ENCODE measurements at places on chromosomes 16 and 17.
A peak's percentile ranks its signal among the peaks of the same experiment; 100 is the strongest.

- DNase-seq = no peak
Observed at GRCh38 chr16:47660540-47660939, 199.4 kb downstream of the PHKB start.

DNA sequence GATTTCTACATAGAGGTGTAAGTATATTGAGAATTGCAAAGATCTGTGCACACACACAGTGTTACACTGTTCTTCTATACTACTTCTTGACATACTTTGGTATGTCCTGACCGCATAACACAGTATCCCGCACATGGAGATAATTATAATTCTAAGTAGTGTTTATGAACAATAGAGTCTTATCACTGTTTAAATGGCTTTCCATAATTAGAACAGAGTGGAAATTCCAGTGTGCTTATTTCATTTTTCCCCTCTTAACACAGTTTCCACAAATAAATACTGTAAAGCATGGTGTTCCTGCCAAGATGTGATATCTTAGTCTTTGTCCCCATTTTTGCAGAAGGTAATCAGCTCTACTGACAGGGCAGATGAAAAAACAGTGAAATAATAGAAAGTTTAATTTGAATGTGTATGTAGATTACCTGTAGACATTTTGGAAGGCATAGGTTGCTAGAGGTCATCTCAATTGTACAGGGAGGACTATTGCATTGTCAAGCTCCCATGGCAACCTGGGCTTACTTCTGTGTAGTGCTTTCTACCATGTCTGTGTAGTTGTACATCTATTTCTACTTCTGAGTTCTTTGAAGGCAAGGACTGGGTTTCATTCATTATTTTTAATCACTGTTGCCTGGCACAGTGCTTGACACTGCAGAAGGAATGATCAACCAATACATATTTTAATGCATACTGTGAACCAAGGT, 10.1 kb upstream of the KRT28 start:
- no peak for DNase-seq

DNA sequence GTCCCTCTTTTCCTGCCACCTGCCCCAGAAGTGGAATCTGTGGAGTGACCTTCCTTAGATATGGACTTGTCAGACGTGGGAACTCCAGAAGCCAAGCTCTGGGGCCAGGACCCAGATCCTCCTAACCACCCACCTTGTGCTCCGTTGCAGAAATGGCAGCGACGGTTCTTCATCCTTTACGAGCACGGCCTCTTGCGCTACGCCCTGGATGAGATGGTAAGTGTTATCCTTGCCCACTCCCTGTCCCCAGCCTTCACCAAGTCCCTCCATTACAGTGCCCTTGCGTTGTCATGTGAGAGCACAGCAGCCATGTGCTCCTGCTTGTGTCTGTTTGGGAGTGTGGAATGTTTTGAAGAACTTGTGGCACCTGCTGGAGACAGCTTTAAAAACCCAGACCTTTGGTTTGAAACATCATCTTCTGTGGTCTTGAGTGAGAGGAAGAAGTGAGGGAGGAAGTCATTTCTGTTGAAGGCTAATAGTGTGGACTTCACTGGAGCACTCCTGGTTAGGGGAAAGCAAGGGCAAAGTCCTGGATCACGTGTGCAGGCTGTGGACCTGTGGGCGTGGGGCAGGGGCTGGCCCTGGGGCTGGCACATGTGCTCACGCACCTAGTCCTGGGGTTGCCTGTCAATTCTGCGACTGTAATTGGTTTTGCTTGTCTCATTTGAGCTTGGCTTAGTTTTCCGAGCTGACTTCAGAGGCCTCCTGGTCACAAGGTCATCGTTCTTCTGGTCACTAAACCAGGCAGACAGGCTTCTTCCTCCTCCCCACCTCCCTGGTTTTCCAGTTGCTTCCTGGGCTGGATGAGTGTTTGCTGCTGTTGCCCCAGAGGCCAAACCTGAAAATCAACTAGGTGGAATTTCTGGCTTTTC, 35.8 kb downstream of the MPRIP start:
- no peak for DNase-seq

DNA sequence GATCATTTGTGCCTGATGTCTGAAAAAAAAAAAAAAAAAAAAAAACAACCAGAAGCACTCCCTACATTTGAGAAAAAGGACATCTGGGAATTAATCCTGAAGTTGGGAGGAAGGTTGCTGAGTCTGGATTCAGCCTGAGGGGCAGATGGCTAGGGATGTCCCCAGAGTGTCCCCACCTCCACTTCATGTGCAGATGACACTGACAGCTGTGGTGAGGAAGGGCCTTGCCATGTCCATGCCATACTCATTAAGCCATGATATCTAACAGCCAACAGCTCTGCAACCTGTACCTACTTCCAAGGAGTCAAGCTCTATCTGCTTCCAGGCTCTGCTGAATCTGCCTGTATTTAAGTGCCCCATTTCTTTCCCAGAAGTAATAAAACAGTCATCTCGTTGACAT, 356.0 kb downstream of the CA10 start:
- no peak for DNase-seq

DNA sequence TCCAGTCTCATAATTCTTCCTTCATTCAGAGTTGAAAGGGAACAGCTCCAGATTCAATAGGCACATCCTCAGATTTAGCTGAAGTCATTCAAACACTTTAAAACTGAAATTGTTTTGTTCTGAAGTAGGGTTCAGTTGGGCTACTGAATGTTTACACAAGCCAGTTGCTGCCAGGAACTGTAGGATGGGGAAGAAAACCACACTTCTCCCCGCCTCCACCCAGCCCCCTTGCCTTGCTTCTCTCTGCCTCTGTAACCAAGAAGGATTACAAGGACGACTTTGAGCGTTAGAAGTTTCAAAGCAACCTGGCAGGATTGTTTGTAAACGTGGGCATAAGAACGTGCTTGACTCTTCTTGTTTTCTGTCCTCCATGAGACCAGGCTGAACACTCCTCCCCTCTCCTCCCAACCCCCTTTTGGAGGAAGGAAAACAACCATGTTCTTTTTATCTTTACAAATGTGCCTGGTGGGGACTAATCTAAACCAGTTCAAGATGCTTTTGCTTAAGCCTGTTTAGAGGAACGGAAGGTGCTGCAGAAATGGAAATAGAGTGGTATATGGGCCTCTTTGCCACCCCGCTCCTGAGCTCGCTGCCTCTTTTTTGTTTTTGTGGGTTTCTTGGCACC, 287.9 kb downstream of the FTO start:
- peak; percentile 72 for DNase-seq

GRCh38 chr17:57940653-57941329, 14.4 kb downstream of the CUEDC1 start:
- peak; percentile 9 for DNase-seq

GRCh38 chr16:19841184-19841583, 43.5 kb downstream of the GPRC5B start:
- DNase-seq = no peak

- peak; percentile 71 for DNase-seq
Observed at GRCh38 chr16:85612801-85613603, at the start of gene GSE1. TSS of gene GSE1 (plus strand) at chr16:85613322. CDS start at chr16:85613392, 70 bp downstream.

DNA sequence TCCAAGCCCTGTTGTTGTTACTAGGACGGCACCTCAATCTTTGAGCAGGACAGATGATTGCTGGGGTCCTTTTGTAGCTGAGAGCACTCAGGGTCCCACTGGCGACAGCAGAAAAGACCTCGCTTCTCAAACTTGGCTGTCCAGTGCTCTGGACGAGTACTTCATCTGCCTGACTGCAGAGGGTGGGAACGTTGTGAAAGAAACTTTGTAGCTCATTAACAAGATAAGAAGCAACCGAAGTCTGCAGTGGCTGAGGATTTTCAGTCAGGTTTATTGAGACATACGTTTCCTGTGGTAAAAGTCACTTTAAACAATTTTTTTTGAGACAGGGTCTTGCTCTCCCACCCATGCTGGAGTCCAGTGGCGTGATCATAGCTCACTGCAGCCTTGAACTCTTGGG, 191.7 kb downstream of the PRKCB start:
- DNase-seq = no peak

- DNase-seq = no peak
Observed at GRCh38 chr16:10671729-10672128, 23.0 kb downstream of the TEKT5 start.

GRCh38 chr17:5418858-5419355, 555 bp downstream of the NUP88 start:
- DNase-seq = peak; percentile 59

DNA sequence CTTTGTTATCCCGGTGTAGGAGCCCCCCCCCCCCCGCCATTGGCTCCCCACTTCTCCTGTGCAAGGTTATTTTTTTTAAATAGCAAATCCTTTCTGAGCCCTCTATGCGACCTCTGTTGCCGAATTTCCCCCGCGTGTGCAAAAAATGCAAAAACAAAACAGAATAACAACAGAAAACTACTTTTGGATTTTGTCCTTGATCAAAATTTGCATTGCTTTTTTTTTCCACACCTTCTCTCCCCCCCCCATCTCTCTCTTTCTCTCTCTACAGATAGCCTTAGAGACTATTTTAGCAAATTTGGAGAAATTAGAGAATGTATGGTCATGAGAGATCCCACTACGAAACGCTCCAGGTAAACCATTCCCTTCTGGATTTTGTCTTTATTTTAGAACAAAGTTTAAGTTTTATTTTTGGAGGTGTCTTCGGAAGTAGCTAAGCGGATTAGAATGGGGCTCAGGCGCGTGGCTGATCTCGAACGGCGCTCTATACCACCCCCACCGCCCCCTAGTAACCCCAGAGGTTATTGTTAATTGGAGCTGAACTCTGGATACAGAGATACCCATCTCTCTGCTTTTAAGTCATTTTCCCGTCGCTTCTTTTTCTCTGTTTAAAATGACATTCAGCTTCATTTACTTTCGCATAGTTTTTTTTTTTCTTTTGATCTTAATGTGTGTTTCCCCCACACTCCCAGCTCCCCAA, 1.0 kb downstream of the MSI2 start:
- DNase-seq = peak; percentile 37

- no peak for DNase-seq
Observed at GRCh38 chr16:56311208-56312027, 113.9 kb downstream of the AMFR start.

GRCh38 chr17:57713140-57713539, 32.0 kb downstream of the CCDC182 start:
- no peak for DNase-seq

GRCh38 chr17:55398689-55399088, 22.9 kb downstream of the MMD start:
- DNase-seq = no peak

GRCh38 chr17:29838961-29839360, 91.1 kb downstream of the SSH2 start:
- no peak for DNase-seq

DNA sequence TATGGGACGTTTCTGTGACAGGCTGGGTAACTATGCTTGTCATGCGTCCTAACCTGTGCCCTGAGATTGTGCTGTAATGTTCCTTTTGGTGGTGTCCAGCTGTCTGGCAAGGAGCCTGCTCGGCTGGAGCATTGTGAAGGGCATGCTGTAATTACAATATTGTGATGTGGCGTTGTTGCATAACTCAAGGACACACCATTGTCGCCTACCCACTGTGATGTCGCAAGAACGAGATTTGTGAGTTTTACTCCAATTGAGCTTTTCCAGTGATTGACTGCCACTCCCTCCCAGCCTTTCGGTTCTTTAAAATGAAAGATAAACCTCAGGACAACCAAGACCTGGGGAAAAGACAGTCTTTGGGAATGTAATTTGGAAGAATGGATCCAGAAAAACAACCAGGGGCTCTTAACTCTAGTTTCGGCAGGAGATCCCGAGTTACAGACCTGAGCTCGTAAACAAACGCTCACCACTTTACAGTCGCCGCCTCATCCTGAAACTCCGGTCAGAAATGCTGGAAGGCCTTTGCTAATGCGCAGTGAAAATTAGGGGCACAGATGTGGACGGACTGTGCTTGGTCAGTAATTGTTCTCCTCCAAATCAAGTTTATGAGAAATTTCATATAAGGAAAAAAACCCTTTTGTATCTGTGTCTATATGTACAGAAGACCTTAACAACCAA, 1.3 kb downstream of the ZNF750 start:
- DNase-seq = peak; percentile 26

DNA sequence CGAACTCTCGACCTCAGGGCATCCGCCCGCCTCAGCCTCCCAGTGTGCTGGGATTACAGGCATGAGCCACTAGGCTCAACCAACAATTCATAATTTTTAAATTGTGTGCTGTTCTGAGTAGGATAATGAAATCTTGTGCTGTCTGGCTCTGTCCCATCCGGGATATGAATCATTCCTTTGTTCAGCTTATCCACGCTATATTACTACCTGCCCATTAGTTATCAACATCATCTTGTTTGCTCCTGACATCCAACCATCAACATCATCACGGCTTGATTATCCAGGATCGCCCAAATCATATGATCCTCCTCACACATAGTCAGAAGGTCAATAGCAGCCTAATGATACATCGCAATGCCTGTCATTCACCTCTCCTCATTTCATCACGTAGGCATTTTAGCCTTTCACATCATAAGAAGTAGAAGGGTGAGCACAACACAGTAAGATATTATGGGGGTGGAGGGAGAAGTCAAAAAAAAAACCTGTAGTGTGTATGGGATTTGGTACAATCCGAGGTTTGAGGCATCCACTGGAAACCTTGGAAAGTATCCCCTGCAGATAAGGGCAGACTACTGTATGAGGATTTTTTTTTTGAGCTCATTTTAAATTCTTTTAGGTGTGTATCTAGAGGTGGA, 77.0 kb upstream of the SIAH1 start:
- no peak for DNase-seq

GRCh38 chr17:44333371-44333770, 8.7 kb upstream of the SLC25A39 start:
- no peak for DNase-seq

DNA sequence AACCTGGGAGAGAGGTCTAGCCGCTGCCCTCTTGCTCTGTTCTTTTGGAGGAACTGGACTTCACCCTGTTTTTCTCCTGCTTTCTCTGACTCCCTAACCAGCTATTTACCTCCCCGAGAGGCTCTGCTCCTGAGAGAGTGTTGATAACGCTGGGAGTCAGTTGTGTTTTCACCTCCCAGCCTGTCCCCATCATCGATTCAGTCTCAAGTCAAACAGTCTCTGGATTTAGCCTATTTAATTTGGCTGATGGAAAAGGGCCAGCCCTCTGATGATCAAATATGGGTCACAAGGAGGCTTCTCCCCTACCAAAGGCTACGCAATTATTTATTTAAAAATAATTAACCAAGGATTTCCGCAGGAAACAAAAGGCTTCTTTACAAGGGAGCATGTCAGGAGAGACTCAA, 31.8 kb downstream of the HNF1B start:
- DNase-seq = no peak

DNA sequence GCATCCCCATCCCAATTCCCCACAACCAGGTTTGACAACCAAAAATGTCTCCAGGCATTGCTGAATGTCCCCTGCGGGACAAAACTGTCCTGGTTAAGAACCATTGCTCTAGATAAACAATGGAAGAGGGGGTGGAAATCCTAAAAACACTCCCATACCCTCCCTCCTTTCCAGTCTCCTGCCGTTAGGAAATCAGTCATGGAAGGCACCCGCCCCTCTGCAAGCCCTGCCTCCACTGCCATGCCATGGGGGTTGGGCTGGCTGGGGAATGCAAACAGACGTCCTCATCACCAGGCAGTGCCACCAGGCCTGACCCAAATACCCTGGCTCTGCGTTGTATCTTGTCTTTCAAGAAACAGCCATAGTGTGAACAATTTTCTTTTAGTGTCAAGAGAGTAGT, 57.5 kb downstream of the CYTH1 start:
- no peak for DNase-seq
